ENCODE measurements at places on chromosomes 3 and 15. TPM values are rescaled to one million over a fixed set of nuclear protein-coding genes. Genes with fewer than 3 reads are reported as not detected.

GRCh38 chr15:65086680-65087111 is 10.2 kb downstream of the KBTBD13 start:
- no peak for DNase-seq

DNA sequence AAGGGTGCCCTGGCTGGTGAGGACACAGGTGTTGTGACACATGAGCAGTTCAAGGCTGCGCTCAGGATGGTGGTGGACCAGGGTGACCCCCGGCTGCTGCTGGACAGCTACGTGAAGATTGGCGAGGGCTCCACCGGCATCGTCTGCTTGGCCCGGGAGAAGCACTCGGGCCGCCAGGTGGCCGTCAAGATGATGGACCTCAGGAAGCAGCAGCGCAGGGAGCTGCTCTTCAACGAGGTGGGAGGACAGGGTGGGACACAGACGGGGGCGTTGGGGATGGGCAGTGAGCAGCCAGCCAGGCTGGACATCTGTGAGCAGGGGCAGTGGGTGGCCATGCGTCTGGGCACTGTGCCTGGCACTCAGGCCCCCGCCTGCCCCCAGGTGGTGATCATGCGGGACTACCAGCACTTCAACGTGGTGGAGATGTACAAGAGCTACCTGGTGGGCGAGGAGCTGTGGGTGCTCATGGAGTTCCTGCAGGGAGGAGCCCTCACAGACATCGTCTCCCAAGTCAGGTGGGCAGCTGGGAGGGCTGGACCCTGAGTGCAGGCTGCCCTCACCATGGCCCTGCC is 10.3 kb downstream of the ANKRD63 start:
- DNase-seq = no peak

DNA sequence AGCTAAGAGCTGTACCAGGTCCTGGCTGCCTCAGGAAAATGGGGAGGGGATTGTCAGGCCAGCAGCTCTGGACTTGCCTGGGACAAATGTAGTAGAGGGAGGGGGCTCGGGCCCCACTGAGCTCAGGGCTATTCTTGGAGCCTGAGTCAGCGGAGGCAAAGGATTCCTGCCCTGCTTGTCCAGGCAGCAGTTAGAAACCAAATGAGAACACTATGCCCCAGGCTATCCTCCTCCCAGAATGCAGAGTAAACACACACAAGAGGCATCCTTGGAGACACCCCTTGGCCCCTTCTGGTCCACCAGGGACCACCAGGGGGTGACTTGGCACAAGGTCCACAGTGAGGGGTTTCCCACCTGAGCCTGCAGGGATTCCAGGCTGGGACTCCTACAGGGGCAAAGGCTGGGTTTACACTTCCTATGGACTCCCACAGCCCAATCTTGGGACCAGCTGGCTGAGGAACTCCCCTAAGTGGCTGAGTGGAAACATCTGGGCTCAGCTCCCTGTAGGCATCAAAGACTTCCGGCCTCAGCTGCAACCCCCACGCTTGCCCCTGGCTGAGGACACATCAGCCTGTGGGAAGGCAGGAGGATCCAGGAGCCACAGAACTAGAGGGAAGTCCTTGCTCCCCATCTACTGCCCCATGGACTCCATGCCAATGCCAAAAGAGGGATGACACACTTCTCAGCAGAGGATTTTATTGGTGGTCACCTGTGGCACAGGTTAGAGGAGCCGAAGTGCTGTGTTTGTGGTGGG is 3.4 kb upstream of the COL7A1 start:
- DNase-seq = peak; percentile 87

DNA sequence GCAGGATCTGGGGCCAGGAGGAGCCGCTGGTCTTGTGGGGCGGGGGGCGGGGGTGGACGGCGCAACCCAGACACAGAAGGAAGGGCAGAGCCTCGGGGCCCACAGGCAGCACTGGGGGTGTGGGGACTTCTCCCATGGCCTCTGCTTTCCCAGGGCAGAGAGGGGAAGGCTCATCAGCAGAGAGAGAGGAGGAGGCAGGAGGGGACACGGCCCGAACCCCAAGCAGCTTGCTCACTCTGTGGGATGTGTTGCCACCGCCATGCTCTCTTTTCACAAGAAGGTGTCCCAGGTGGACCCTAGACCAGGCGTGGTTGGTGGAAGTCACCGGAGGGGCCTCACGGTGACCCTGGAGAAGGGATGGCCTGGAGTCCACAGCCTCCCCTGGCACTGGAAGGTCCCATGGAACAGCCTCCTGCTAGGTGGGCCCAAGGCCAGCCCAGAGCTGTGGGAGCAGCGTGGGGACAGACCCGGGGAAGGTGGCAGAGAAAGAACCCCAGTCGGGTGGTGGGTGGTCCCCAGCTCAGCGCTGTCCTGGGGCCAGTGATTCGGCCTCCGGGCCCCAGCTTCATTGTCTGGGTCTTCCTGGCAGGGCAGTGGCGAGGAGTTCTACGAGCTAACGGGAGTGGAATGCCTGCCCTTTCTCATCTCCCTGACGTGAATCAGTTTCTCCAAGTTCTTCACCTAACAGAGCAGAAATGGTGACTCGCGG is 46.8 kb upstream of the PCSK6 start:
- DNase-seq = no peak

DNA sequence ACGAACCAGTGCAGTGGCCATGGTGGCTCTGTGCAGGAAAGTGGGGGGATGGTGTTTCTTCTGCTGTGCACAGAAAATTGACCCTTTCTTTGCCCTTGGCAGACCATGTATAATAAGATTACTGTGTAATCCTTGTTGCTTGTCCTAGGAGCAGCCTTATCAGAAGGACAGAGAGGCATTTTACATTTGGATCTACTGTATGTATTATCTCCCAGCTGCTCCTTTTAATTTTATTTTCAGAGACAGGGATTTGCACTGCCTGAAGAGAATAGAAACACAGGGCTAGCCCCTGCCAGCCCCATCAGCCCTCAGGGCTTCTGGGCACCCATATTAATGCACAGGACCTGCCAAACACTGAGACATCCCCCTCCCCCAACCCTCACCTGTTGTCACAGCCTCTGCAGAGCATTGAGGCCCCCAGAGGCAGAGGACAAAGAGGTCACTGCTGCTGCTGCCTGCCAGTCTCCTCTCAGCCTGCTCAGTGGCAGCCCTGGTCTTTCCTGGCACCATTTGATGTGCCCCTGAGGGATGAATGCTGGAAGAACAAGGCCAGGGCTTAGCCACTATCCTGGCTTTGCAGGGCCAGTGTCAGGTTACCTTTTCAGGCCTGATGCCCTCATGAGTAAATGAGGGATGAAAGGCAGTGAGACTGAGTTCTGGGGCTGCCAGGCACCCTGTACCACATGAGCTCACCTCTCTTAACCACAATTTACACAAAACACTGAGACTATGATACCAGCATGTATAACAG is 533.4 kb downstream of the NTRK3 start:
- no peak for DNase-seq

- no peak for DNase-seq
Observed at GRCh38 chr15:32893421-32893820, 175.6 kb downstream of the GREM1 start.

GRCh38 chr3:160129459-160130061 is 95.7 kb upstream of the C3orf80 start:
- no peak for DNase-seq

DNA sequence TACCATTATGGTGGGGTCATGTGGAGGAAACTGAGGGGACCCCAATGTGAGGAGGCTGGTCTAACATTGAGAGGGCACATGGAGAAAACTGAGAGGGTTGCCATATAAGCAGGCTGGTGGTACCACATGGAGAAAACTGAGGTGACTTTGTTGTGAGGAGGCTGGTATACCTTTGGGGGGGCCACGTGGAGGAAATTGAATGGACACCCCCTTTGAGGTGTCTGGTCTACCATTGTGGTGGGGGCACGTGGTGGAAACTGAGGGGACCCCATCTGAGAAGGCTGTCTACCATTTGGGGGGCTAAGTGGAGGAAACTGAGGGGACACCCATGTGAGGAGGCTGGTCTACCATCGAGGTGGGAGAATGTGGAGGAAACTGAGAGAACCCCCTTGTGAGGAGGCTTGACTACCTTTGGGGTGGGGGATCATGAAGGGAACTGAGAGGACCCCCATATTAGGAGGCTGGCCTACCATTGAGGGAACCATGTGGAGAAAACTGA is 163.8 kb downstream of the FBLN2 start:
- DNase-seq = no peak

DNA sequence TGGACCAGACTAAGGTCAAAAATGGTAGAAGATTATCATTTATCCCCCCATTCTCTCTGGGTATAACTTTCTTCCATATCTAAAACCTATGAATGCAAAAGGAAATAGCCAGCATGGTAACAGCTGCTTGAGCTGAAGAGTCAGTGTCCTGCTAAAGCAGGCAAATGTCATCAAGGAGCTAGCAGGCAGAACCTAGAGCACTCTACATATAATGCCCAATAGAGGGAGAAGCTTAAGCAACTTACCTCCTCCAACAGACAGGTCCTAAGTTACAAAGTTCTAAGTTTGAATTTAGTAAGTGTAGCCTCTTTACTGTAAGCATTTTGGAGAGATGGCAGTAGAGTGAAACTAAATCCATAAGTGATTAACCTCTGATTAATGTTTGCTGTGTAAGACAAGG is 7.7 kb downstream of the RAF1 start:
- no peak for DNase-seq

DNA sequence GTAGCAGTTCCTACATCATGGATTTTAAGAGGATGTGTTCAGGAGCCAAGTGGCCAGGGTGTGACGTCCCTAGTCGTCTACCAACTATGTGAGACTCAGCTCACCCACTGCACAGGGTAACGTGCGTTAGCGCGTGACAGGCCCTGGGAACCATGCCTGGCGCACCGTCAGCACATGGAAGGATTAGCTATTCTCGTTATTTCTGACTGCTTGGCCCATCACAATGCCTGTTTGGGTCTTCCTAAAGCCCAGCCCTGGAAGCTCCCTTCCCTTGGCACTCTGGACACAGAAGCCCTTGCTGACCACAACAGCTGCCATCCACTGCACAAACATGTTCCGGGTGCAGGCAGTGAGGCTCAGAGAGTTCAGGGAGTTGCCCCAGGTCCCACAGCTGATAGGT is 91.0 kb upstream of the RPL32 start:
- DNase-seq = no peak

- DNase-seq = no peak
Observed at GRCh38 chr3:23213813-23214212, 10.7 kb downstream of the UBE2E2 start.

DNA sequence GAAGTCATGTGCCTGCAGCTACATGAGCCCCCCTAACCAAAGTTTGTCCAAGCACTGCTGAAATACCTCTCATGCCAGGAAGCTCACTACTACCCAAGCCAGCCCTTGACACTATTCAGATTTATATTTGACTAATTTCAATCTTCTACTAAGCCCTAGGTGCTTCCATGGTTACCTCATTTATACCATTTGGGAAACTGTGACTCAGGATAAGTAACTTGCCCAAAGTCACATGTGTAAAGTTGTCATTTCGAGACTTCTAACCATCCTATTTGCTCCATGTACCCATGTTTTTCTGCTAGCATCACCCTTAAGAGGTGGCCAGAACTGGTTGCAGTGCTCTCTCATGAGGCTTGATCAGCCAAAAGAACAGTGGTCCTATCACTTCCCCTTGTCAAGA is 20.7 kb upstream of the TIMP4 start:
- no peak for DNase-seq

DNA sequence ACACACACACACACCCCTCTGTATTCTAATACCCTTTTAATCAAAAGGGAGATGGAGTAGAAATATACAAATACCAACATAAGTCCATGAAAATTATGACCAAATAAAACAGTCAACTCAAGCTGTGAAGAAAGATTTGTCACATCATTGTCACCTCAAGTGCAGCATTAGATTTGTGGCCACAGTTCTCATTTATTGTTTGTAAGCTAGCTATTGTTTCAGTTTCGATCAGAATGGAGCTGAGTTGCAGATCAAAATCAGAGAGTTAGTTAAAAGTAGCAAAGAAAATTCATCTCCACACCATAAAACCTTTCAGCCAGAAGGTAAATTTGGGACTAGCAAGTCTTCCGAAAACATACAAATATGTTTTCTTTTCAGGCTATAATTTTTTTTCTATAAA is 267.7 kb upstream of the LMCD1 start:
- no peak for DNase-seq

- peak; percentile 72 for DNase-seq
Observed at GRCh38 chr3:46812237-46812791, 50.9 kb downstream of the MYL3 start.

GRCh38 chr3:133487920-133488540 is 85.5 kb upstream of the CDV3 start:
- no peak for DNase-seq

Gene GNAT1
- not detected for total RNA-seq

Gene LRRN1
- 19.1 TPM for total RNA-seq

Gene CD200
- 31.8 TPM for total RNA-seq

Gene LRRC31
- not detected for total RNA-seq
